Body of pancreas (tissue), 4 donors: ENCODE measurements at places on chromosomes 6 and 20.
A peak's percentile ranks its signal among the peaks of the same experiment; 100 is the strongest.

DNA sequence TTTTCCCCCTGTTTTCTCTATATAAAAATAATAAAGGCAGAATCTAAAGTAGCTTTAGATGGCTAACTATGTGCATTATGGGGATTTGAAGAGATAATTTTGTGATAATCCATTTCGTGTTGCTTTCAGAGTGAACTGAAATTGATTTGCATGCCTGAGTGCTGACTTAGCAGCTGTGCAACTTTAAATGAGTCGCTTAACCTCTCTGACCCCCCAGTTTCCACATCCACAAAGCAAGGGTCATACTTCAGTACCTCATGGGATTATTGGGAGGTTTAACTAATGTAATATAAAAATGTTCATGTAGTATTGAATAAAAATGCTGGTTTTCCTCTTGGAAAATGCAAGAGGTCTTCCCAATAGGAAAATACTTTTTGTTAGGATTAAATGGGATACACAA, 63.8 kb upstream of the FABP7 start:
- DNase-seq: no peak

DNA sequence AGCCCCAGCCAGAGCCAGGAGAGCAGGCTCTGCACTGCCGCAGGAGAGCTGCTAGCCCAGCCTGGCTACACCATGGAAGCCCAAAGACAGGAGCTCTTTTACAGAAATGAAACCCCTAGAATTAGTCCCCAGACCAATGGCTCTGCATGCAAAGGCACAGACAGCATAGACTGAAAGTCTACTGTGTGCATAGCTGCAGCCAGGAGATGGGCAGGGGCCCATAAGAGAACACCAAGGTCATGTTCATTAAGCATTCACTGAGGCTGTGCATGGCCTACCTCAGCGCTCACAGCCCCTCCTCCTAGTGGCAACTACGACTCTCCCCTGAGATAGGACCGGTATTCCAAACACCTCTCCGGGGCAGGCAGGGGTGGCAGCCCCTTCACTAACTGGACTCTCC, 34.9 kb downstream of the SNX5 start:
- DNase-seq: peak; percentile 48

GRCh38 chr6:6738922-6739716, 150.6 kb downstream of the LY86 start:
- DNase-seq: no peak

- DNase-seq: no peak
Measured at GRCh38 chr6:92945799-92946198, 473.6 kb downstream of the EPHA7 start.

GRCh38 chr6:108760126-108761050, 87.8 kb upstream of the ARMC2 start:
- no peak for DNase-seq

- no peak for DNase-seq
Measured at GRCh38 chr6:15517600-15517999, 145.2 kb downstream of the DTNBP1 start.

DNA sequence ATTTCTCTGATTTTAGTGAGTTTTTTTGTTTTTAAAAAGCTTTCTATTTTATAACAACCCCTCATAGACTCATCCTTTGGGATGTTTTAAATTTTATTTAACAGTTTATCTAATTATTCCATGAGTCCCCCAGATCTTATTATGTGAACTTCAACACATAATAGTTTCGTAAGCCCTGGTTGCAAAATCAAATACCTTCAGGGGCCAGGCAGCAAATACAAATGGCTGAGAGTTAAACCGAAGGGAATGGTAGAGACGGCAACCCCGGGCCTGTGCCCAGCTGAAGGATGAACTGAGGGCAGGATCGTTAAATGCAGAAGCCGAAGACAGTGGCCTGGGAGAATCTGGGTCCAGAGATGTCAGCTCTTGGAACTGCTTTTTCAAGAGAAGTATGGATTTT, 88.4 kb downstream of the RTN4IP1 start:
- no peak for DNase-seq

DNA sequence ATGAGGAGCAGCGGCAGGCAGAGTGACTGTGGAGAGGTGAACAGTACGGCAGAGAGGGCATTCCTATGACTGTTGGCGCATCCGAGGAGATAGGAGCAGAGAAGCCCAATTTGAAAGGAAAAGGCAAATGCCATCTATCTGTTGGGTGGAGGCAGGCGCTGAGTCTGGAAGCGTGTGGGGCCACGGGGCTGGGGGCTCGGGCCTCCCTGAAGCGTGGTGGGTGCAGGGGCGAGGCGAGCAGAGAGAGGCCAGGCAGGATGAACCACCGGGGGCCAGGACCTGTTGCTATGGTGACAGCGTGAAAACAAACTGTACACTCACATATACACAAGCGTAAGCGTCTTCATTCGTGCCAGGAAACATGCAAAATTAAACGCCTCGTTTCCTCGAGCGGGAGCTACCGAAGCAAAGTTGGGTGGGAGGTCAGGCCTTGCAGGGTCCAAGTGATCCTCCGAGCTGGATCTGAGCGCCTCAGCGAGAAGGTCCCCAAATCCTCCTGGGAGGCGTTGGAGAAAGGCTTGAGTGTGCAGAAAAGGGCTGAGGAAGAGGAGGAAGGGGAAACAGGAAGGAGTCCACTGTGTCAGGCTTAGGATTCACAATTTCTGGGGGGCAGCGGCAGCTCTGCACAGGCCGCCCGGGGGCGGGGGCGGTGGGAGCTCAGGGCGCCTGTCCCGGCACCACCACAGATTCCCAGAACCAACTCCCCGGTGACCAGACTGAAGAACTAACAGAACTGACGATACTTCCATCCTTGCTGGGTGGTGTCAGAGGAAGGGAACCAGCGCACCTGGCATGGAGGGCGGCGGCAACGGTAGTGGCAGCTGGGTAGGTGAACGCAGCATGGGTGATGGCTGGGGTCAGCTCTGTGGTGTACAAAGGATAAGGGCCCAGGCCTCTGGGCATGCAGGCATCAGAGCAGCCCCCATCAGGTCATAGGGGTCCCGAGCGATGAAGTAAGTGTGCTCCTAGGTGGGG, 68.2 kb downstream of the KHDC1L start:
- no peak for DNase-seq
